Heart right ventricle (tissue), 16 donors: ENCODE measurements at places on chromosomes 1 and 21. TPM values are rescaled to one million over a fixed set of nuclear protein-coding genes. Genes with fewer than 3 reads are reported as not detected.

The GBP7 gene
- total RNA-seq, result 0.17 TPM

The KCNJ6 gene
- not detected for total RNA-seq

GRCh38 chr21:44478124-44478800, 23.0 kb downstream of the LRRC3 start:
- DNase-seq, result no peak

- DNase-seq, result peak; percentile 81
Measured at GRCh38 chr1:229070168-229070567, 200.7 kb upstream of the RAB4A start.

GRCh38 chr1:158333405-158334155, 2.2 kb upstream of the CD1B start:
- no peak for DNase-seq

DNA sequence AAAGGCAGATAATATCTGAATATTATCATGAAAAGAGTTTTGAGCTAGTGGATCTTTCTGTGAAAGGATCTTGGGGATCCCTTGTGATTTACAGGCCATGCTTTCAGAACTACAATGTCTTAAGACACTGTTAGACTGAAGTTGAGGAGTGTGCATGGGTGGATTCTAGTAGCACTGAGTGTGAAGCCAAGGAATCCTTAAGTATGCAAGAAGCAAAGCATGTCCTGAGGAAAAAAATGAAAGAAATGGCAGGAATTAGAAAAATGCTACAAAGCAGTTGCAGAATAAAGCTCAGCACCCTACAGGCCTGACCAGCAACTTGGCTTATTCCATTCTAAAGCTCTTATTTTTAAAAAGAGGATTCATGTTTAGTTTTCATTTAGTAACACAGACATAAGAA, 11.9 kb downstream of the STX6 start:
- DNase-seq, result no peak

- DNase-seq, result no peak
Measured at GRCh38 chr1:160207118-160207650, 2.0 kb downstream of the PEA15 start.

- no peak for DNase-seq
Measured at GRCh38 chr1:235113183-235113917, 15.3 kb downstream of the TOMM20 start.

DNA sequence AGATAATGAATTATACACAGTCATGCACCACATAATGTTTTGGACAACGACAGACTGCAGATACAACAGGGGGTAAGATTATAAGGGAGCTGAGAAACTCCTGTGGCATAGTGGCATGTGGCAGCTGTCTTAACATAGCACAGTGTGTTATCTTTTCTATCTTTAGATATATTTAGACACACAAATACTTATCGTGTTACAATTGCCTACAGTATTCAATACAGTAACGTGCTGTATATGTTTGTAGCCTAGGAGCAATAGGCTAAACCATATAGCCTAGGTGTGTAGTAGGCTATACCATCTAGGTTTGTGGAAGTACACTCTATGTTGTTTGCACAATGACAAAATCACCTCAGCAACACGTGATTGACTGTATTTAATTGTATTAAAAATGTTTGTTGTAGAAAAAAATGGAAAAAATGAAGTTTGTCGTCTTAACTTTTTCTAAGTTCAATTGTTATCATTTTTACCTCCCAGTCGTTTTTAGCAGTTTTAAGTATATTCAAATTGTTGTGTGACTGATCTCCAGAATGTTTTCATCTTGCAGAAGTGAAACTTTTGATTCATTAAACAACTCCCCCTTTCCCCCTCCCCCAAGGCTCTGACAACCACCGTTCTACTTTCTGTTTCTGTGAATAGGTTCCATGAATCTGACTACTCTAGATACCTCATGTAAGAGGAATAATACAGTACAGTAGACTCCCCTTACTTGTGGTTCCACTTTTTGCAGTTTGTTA, 351.0 kb upstream of the B3GALT2 start:
- DNase-seq, result peak; percentile 7

- DNase-seq, result no peak
Measured at GRCh38 chr1:12125422-12126355, 41.1 kb upstream of the TNFRSF1B start.

- no peak for DNase-seq
Measured at GRCh38 chr1:13992489-13993285, 292.7 kb downstream of the PRDM2 start.

- no peak for DNase-seq
Measured at GRCh38 chr1:47906009-47906432, 91.2 kb downstream of the TRABD2B start.
